ENCODE measurements at places on chromosomes 16 and 17.

DNA sequence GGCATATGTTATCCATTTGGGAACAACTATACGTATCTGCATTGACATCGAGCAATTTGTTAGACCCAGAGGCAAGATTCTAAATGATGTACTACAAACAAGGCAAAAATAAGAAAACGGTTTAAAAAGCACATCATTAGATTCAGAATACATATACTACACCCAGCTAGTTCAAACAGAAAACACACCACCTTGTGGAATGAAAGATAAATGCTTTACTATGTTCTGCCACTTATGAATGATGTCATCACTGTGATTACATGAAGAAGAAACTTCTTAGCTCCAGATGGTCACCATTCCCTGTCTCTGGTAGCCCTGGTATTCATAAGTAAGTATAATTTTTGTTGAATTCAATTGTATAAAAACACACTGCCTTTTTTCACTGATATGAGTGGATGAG is 7.8 kb downstream of the NACA2 start:
- no peak for DNase-seq

DNA sequence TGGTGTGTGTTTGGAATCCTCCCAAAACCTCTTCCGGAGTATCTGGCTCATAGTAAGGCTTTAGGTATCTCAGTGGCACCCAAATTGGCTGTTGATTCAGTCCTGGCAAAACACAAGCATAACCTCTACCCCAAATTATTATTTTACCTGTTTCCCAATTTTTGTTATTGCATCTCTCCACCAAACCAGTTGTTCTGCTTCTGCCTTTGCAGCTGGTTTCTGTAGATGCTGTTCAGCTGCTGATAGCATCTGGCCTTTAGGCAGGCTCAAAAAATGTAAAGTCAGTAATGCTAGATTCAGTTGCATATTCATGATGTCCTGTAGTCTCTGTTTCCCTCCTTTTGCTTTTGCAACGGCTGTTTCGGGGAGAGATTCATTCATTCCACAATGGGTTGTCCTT is 33.8 kb downstream of the ATF7IP2 start:
- DNase-seq: no peak

GRCh38 chr16:56848955-56849689 is 15.9 kb upstream of the SLC12A3 start:
- DNase-seq: no peak

- no peak for DNase-seq
Measured at GRCh38 chr17:64388961-64389565, 1.6 kb downstream of the PECAM1 start.

DNA sequence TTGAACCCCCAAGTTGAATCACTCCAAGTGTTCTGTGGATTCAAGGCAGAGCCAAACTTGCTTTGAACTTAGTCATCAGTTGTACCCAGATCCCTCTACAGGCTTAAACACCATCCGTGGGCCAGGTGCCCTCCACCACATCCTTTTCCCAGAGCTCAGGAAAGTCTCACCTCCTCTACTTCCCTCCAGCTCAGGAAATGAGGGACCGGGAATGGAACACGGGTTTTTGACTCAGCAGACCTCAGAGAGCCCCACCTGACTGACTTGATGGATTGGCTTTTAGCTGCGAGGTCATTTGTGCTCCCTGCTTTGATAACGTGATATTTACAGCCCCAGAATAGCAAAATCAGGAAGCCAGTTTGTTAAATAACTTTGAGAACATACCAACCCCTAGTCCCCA is 20.1 kb downstream of the GID4 start:
- DNase-seq: no peak

DNA sequence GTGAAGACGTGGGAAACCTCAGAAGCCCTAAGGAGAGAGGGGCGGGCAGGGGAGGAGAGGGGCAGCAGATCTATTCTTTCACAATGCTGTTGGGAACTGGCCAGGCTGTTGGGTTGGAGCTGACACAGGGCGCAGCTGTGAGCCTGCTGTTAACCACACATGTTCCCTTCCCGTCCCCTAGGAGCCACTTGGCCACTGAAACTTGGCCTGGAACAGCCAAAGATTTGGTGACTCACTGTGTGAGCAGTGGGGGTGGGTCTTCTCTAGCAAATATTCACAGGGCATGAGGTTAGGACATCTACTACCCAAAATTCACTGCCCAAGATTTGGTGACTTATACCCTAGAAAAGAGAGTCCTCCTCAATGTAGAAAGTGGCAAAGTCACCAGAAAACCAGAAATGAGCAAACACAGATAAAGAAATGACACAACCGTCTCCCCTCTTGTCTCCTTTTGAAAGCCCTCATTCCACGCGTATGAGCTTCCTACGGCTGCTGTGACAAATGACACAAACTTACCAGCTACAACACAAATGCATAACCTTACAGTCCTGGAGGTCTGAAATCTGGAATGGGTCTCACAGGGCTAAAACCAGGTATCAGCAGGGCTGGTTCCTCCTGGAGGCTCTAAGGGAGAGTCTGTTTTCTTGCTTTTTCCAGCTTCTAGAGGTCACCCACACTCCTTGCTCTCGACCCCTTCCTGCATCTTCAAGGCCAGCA is 6.3 kb downstream of the TBC1D16 start:
- no peak for DNase-seq

DNA sequence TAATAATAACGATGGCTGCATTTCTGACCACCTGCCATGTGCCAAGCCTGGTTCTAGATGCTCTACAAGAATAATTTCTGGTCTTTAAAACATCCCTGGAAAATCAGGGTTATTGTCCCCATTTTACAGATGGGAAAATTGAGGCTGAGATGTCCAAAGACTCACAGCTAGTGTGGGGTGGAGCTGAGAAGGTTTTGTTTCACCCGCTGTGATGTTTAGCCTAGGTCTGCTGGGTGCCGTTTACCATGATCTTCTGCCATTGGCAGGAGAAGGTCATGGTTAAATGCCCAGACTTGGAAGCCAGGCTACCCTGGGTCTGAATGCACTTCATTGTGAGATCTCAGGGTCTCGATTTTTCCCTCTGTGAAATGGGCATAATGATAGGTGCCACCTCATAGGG is 159.1 kb upstream of the PLCG2 start:
- no peak for DNase-seq

DNA sequence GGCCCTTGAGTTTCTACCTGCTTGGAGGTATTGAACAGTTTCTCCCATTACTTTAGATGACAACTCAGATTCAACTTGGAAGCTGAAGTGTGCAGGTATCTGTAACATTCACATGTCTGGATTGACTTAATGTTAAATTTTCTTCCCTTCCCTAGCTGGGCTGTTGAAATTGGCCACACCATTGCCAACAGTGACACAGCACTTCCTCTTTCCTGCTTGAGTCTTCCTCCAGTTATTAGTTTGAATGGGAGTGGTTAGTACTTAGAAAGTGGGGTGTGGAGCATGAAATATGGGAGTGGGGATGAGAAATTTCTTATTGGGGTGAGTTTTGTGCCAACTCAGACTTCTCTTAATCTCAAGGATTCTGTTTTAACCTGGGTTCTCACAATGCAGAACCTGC is 454.9 kb downstream of the KCNJ2 start:
- no peak for DNase-seq

DNA sequence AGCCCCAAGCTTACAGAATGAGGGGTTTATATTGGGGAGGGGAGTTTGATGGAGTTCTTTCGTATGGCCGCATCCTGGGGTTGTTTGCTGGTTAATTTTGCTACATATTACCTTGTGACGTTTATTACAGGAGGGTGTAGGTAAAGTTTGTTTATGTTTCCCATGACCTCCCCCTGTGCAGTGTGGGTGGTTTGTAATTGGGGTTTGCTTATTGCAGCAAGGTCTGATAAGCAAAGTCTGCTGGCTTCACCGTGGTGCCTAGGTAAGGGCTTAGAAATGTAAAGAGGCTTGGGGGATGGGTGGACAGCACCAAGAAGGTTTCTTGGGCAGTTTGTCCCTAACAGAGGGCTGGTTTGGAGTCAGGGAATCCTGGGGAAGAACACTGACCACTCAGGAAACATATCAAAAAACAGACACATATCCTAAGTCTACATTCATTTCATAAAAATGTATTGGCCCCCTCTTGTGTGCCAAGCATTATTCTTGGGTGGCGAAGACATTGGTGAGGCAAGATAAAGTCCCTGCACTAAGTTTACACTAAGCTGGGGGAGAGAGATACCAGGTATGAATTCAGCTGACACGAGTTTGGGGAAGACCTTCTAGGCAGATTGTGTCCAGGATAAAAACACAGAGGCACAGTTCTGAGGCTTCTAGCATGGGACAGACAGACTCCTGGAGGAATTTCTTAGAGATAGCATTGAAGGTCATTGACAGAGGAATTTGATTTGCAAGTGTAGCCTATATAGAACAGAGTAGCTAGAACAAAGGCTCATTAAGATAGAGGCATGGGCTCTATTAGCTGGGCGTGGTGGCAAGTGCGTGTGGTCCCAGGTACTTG is 9.5 kb downstream of the ZNF764 start:
- DNase-seq: no peak

DNA sequence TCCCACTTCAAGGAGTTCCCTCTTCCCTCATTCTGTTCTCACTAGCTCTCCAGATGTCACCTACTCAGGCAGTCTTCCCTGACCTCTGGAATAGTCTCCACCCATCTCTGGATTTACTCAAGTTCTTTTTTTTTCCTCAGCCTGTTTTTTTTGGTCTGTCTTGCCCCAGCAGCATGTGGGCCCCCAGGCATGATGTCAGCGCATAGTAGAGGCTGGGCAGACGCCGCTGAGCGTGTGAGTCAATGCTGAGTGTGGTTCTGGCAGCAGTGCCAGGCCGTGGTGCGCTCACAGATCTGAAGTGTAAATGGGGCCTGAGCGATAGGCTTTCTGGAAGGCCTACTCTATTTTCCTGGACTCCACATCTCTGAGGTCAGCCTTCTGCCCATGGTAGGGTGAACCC is 2.7 kb upstream of the KCNJ18 start:
- DNase-seq: no peak

DNA sequence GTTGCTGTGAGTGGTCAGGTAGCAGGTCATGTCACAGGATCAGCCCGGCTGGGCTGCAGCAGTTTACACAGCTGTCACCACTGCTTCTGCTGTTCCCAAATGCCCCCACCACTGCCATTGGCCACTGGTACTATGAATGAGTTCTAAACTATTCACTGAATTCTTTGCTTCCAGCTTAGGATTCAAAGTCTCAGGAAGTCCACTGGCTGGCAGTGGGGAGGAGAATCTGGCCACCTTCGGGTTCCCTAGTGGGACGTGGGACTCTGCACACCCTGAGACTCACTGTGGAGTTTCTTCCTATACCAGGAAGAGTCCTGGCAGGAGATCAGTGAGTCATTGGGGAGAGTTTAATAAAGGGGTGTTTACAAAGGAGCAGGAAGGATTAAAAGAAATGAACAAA is 6.9 kb downstream of the MT1X start:
- DNase-seq: no peak

GRCh38 chr17:39062846-39063680 is 88.4 kb downstream of the PLXDC1 start:
- no peak for DNase-seq

Data from activated naive CD8-positive, alpha-beta T cell treated with anti-CD3 and anti-CD28 coated beads, Interleukin-2, amount 50 U/mL, for 16 hours (primary cell).